Fibroblast of pulmonary artery (primary cell): ENCODE measurements at places on chromosomes 3 and 15.

- no peak for DNase-seq
These were observed 1.0 kb upstream of the P2RY13 start for GRCh38 chr3:151330379-151330778.

GRCh38 chr3:126537116-126537729, 13.3 kb downstream of the CHST13 start:
- DNase-seq = no peak

DNA sequence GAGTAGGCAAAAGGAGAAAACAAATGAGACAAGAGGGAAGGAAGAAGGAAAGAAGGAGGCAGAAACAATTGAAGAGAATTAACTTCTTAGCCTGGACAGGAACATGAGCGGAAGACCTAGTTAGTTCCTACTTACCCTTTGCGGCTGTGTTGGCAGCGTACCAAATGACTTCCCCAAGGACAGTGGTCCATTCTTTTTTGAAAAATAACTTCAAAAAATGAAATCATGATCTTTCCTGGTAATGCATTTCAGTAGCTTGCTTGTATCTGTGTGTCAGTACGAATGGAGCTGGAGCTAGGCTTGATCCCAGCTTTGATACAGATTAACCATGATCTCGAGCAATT, 41.5 kb upstream of the CFAP161 start:
- DNase-seq = no peak

DNA sequence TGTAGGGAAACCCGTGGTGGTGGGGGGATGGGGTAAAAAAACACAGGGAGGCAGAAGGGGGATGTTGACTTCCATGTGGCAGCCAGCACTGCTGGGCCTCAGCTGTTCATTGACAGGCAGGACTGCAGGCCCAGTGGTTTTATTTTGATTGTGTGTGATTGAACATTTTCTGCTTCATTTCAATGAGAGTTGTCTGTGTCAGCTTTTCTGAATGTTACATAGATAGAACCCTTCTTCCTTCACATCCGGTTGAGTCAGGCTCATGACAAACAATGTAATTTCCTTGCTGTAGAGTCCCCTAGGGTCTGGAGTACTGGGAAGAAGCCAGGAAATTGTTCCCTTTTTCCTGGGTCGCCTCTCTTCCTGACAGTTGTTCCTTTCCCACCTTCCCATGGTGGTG, 8.2 kb upstream of the RPP25 start:
- DNase-seq = peak; percentile 67

- no peak for DNase-seq
These were observed 3.1 kb downstream of the CPLX3 start for GRCh38 chr15:74829486-74829885.

DNA sequence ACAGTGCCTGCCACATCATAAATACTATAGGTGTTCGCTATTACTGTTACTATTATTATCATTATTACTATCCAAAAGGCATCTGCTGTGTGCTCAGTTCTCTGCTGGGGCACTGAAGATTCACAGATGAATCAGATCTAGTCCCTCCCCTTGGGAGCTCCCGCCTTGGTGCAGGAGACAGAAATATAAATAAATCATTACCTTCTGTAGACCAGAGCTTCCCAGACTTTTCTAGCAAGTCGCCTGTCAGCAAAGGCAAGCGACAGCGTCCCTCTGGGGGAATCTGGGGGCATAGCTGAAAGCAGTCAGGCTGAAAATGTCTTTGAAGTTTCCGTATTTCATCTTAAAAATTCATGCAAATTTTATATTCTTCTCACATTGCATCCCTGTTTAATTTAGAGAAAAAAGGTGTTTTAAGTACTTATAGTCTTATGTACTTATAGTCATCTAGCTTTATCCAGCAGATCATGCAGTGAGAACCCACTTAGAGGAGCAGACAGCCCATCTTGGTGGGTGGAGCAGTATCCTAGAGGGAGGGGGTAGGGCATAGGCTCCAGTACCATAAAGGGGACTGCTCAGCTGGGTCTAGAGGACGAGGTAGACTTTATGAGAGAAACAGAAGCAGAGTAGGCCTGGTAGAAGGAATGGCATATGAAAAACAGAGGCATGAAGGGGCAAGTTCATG, 10.4 kb upstream of the BRPF1 start:
- no peak for DNase-seq

DNA sequence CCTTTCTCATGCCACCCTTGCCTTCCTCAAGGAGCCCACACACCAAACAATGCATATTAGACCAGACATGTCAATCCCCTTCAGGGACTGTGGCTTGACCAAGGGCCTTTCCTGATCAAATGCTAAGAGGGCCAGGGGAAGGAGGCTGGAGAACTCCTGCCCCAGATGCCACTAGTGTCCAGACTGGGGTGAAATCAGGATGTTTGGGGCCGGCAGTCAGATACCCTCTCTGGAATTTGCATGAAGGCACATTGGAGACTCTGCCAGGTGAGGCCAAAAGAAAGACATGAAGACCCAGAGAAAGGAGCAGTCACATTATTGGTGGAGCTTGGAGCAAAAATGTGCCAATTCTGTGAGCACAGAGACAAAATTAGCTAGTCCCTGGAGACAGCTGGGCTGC, 154.1 kb downstream of the TLE3 start:
- no peak for DNase-seq

DNA sequence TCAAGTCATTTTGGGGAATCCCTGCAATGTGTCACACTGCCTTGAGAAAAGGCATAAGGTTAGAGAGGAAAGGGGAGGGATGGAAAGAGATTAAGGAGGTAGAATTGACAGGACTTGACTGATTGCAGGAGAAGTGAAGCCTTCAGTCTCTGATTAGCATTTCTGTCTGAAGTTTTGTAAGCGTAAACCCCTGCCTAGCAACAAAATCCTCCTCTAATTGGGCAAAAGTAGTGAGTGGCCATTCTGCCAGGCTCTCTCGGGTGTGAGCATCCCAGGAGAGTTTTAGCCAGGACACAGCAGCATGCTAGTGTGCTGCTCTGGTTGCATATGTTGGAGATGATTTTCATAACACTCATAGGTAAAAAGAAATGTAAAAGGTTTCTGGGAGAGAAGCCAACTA, 117.0 kb upstream of the MRPL3 start:
- no peak for DNase-seq

DNA sequence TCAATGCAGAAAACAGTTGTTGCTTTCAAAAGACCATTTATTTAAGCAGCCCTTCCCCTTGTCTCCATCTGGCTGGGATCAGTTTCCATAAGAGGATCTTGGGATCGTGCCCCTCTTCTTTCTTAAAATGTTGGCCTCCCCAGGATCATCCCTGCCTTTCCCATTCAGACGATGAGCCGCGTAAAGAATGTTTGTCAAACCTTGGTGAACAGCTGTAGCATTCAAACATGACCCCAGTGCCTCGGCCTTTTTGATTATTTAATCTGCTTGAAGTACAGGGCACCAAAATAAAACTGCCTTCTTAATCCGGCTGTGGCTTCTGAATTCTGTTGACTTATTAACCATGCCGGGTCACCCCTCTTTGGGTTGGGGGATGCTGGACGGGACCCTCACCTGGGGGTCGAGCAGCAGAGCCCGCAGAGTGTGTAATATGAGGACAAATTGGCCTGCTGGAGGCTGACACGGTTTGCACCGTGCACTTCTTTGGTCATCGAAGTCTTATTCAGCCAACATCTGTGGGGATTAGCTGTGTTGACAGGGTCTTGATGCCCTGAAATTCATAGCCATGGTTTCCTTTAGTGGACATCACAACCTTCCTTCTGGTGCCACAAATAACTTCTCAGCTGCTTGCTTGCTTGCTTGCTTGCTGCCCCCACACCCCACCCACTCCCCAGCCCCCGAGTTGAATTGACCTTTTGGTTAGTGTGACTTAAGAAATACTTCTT, at the start of gene LRTM1:
LRTM1 (minus strand) TSS at position 14 of the 725 bp plus-strand sequence. CDS start 148 bp downstream, outside the sequence.
- no peak for DNase-seq

DNA sequence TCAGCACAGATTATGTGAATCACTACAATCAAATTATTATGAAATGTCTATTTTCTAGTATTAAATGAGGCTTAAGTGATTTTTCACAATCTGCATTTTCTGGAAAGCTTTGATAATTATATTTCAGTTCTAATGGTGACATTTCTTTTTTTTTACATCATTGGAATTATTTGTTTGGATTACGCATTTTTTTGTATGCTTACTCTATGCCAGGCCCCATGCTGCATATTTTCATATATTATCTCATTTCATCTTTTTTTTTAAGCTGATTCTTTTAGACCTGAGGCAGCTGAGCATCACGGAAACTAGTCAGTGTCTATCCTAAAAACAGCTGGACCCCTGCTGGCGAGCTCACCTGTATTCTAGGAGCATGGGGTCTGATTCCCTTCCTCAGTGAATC, 31.1 kb downstream of the SLCO3A1 start:
- DNase-seq = no peak

- DNase-seq = peak; percentile 90
These were observed 6.7 kb downstream of the PAQR5 start for GRCh38 chr15:69305204-69305931.
